G401 (cell line): ENCODE measurements at places on chromosomes 5 and 9. TPM values are rescaled to one million over a fixed set of nuclear protein-coding genes. Genes with fewer than 3 reads are reported as not detected.

The NRG2 gene
- total RNA-seq: 1.5 and 2.0 TPM in 2 replicates

The ASB6 gene
- total RNA-seq: 37.2 and 49.7 TPM in 2 replicates

The DAB2 gene
- total RNA-seq: not detected in 2 replicates

The DENND1A gene
- total RNA-seq: 22.2 and 45.3 TPM in 2 replicates

The PCDHAC2 gene
- total RNA-seq: 7.8 and 8.0 TPM in 2 replicates

The PCDHB2 gene
- total RNA-seq: 11.6 and 17.6 TPM in 2 replicates

The GPR150 gene
- total RNA-seq: not detected in 2 replicates
